Stimulated activated CD4-positive, alpha-beta T cell treated with anti-CD3 and anti-CD28 coated beads, Interleukin-4, amount 100 ng/mL, for 1 hour (primary cell): ENCODE measurements at places on chromosomes 11 and 22.

DNA sequence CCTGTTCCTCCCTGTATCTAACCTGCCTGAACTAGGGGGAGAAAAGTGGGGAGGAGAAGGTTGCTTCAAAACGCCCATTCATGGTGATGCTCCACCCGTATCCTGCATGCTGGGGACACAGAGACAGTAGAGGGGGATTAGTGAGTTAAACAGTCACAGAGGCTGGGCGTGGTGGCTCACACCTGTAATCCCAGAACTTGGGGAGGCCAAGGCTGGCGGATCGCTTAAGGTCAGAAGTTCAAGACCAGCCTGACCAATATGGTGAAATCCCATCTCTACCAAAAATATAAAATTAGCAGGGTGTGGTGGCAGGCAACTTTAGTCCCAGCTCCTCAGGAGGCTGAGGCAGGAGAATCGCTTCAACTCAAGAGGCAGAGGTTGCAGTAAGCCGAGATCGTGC, 1.8 kb upstream of the DENND5A start:
- DNase-seq: no peak

DNA sequence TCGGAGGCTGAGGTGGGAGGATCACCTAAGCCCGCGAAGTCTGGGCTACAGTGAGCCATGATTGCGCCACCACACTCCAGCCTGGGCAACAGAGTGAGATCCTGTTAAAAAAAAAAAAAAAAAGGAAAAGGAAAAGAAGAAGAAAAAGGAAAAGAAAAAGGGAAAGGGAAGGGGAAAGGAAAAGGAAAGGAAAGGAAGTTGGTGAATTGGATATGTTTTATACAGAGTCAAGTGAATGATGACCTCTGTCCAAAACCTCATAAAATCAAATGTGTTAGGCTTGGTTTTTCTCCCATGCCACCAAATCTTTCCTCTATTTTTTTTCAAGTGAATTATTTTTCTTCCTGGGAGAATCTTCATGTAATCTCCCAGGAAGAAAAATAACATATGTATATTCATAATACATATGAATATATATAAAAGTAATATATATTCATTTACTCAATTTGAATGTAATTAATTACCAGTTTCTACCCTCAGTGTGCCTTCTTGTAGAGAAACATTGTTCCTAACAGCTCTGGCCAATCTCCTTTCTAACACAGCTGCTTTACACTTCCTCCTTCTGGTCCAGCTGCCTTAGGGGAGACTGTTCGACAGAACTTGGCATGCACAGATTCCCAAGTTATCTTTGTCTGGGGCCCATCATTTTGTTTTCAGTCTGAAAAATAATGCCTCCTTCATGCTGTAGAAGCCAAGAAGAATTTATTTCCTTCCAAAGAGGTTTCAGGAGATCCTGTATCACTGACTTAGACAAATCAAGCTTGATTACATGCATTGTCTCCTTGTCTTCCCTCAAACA, 111.9 kb downstream of the CCDC34 start:
- no peak for DNase-seq

GRCh38 chr11:48024635-48025071, 44.3 kb downstream of the PTPRJ start:
- DNase-seq: no peak

- DNase-seq: no peak
These were observed 51.8 kb downstream of the SLC22A12 start for GRCh38 chr11:64642871-64643255.

DNA sequence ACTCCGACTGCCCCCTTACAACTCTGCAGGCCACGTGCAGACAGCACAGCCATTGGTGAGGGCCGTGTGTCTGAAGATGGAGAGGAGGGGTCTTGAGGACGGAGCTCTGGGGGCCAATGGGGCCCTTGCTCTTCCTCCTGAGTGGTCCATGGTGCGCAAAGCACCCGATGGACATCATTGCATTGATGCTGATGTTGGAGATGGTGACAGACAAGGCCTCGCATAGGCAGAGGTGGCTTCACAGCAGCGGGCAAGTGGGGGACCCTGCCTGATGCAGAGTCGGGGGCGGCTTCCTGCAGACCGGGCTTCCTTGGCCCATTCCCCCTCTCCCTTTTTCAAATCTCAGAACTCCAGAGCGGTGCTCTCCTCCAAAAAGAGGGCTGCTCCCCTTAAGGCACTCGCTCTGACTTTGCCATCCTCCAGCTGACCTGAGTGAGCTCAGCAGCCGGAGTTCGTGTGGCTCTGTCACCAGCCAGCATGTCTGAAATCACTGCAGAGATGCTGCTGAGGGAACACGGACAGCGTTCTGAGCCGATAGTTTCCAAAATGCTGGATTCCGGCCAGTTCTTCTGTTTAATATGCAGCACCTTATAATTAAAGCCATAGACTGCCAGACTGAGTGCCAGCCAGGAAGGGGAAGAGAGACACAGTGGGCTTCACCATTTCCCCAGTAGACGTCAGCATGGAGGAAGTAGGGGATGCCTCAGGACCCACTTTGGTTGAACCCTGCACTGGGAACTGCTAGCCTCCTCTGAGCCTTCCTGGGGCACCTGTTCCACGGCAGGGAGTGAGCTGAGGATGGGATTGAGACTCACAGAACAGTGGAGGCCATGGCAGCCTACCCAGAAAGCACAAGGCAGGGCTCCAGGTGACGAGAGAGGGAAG, 278.2 kb downstream of the BRD1 start:
- no peak for DNase-seq

DNA sequence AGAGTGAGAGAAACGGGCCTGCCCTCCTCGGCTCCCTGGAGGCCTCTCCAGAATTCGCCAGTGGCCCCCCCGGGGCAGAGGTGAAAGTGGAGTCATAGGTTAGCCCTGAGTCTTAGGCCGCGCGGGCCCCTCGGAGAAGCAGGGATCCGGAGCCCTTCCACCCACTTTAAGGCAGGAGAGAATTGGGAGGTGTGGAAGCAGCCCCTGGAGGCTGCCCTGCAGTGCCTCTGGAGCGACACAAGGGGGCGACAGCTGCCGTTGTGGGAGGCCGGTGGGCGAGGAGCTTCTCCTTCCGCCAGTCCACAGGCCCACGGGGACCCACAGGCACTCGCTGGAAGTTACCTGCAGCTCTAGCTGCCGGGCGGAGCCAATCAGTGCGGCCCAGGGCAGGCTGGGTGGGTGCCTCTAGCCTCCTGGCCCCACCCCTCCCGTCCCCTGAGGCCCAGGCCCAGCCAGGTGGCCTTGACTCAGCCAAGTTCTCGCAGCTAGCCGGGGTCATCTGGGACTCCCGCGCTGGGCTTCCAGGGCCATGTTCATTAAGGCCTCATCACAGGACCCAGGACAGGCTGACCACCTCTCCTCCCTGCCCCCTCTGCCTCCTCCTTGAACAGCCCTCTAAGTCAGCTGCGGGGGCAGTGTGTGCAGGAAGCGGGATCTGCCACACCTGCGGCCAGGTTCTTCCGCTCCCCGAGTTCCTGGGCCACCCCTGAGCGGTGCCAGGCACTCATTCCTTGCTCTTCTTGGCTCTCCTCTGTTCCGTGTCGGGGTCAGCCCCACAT, 5.0 kb downstream of the DGKZ start:
- peak; percentile 75 for DNase-seq

DNA sequence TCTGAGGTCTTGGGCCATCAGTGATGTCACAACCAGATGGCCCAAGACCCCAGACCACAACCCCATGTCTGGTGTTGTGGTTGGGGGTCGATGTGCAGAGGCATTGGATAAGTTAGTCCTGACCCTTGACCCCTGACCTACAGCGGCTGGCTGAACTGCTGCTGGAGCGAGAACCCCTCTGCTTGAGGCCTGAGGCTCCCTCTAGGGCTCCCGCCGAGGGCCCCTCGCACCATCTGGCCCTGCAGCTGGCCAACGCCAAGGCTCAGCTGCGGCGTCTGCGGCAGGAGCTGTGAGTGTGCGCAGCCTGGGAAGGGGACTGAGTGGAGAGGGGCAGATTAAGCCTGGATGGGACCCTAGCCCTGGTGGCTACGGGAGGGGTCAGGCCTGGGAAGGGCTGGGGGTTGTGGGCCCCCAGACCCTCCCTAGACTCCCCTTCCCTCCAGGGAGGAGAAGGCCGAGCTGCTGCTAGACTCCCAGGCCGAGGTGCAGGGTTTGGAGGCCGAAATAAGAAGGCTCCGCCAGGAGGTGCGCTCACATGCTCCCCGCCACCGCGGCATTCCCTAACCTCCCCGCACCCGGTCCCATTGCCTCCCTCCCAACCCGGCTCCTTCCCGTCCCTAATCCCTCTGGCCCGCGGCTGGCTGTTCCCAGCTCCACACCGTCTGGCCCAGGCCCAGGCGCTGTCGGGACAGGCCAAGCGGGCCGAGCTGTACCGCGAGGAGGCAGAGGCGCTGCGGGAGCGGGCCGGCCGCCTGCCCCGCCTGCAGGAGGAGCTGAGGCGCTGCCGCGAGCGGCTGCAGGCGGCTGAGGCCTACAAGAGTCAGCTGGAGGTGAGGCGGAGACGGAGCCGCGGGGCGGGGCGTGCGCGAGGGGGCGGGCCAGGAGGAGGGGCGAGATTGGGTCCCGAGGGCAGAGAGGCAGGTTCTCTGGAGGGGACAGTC, 2.1 kb downstream of the CCDC88B start:
- DNase-seq: peak; percentile 92

DNA sequence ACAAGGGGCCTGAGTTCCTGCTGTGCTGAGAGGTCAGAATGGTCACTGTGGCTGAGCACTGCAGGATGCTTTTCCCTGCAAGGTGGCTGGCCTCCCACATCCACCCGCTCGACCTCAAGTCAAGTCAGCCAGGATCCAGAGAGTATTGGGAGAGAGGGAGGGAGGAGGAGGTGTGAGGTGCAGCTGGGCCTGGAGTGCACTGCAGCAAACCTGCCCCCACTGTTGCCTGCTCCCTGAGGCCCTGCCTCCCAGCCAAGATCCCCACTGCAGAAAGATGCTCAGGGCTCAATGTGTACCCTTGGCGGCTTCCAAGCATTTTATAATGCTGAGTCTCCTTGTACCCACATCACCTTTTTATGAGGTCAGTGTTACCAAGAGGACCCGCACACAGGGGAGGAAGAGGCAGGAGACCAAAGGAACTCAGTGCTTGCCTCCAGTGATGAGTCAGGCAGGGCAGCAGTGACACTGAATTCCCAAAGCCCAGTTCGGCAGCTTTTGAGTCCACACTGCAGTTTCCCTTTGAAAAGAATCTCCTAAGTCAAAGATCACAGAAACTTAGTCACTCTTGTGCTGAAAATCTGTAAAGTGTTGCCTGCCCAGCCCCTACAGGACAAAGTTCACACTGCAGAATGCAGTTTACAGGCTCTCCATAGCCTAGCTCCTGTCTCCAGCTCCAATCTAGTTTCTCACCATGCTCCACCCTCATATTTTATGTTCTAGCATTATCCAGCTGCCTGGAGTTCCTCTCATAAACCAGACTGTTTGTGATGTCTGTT, 3.1 kb downstream of the ENDOD1 start:
- peak; percentile 31 for DNase-seq

- DNase-seq: no peak
These were observed 408.6 kb downstream of the JRKL start for GRCh38 chr11:96798445-96798844.

- no peak for DNase-seq
These were observed 23.8 kb downstream of the FLRT1 start for GRCh38 chr11:64059339-64060140.
